Lower leg skin (tissue), 4 donors: ENCODE measurements at places on chromosomes 16 and 17.

GRCh38 chr17:27199948-27200347, 94.0 kb upstream of the WSB1 start:
- DNase-seq: no peak

DNA sequence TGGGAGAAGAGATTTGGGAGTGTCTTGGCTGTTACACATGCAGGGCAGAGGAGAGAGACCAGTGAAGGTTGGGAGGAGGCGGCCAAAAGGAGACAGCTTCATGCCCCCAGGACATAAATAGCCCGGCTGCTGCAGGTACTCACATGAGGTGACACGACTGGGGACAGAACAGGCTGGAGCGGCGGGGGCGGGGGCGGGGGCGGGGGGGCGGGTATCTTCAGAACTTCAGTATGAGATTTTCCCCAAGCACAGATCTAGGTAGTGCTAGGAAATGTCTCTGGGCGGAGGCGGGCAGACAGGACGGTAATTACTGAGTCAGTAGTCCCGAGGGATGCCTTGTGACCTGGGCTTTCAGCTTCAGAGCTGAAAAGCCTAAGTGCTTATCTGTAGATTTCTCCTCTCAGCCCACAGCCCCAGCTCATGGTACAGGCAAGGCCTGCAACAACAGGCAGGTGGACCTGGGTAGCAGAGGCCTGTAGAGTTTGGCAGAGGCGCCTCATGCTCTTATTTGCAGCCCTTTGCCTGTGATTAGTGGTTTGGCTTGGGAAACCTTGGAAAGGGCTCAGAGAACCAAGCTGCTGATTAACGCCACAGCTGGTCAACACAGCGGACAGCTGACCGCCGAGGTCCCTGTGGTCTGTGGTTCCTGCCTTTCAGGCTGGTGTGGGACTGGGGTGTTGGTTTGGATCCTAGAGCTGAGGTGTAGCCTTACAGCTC, 24.5 kb downstream of the UNK start:
- peak; percentile 95 for DNase-seq

- DNase-seq: peak; percentile 66
Measured at GRCh38 chr16:2720719-2721633, 952 bp upstream of the PRSS27 start.

GRCh38 chr17:59746849-59747445, 39.5 kb downstream of the VMP1 start:
- DNase-seq: no peak

GRCh38 chr17:57499648-57500049, 243.3 kb downstream of the MSI2 start:
- no peak for DNase-seq

GRCh38 chr16:48617711-48618148, 7.8 kb upstream of the N4BP1 start:
- DNase-seq: peak; percentile 83

- no peak for DNase-seq
Measured at GRCh38 chr17:81396722-81397313, 1.6 kb downstream of the BAHCC1 start.

GRCh38 chr16:979147-979546, 2.4 kb upstream of the SOX8 start:
- no peak for DNase-seq

- DNase-seq: no peak
Measured at GRCh38 chr17:67558740-67559380, 158.9 kb upstream of the NOL11 start.

- DNase-seq: no peak
Measured at GRCh38 chr17:57144567-57144966, 59.5 kb downstream of the AKAP1 start.

GRCh38 chr17:33778505-33779233, 476.4 kb upstream of the CCL2 start:
- no peak for DNase-seq

DNA sequence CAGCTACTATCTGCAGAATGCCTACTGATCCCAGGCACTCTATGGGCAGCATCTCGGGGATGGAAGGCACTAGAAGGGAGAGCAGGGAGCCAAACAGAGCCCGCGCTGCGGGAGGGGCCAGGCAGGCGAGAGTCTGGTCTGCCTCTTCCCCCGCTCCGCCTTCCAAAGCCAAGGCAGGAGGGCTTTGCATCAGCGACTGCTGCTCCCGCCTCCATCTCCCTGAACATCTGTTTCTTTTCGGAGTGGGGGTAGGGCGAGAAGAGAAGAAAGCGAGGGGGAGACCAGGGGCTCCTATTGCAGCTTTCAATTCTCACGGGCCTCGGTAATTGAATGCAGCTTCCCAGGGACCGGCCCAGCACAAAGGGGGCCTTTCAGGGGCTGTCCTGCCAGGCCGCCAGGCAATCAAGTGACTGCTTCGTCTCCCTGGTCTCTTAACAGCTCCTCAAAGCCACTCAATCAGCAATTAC, 31.4 kb upstream of the CDC42EP4 start:
- DNase-seq: no peak

GRCh38 chr17:75228305-75228704, 22.8 kb downstream of the NUP85 start:
- no peak for DNase-seq

- DNase-seq: no peak
Measured at GRCh38 chr16:12323007-12323758, 346.6 kb downstream of the SNX29 start.

GRCh38 chr17:12927541-12928425, 90.0 kb downstream of the ELAC2 start:
- DNase-seq: no peak

DNA sequence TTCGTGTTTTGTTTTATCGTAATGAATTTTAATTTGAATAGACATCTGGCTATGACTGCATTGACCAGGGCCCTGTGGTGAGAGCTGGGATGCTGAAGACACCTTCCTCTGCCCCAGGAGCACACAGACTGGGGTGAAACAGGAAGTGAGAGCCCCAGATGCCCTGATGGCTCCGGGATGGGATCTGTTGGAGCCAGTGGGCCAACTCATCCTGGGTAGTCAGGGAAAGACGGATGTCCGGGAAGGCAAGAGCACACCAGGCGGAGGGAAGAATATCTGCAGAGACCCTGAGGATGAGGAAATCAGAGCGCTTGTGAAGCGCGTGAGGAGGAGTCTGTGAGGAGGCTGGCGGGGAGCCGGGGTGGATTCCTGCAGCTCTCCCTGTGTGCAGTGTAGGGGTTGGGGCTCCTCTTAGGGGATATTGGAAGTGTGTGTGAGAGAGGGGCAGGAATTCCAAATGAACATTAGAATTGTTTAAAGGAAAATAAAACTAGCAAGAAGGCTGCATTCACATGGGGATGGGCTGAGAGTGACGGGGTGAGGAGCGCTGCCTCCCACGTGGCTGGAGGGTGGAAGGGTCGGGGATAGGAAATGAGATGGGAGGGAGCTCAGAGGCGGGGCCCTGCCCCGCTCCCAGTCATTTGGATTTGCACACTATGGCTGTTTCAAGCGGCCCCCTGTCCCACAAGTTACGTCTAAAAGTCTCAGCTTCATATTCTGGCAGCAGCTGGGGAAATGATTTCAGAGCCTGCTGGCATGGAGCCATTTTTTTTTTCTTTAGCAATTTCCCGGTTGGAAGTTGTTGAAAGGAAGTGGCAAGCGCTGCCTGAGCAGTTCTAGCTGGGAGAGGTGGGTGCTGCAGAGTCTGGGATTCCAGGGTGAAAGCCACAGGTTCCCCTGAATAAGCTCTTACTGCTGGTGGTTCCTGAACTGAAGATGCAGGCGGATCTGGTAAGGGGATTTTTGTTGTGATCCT, 71.2 kb upstream of the LGALS9 start:
- peak; percentile 39 for DNase-seq

GRCh38 chr16:77359065-77359502, 75.8 kb downstream of the ADAMTS18 start:
- no peak for DNase-seq

DNA sequence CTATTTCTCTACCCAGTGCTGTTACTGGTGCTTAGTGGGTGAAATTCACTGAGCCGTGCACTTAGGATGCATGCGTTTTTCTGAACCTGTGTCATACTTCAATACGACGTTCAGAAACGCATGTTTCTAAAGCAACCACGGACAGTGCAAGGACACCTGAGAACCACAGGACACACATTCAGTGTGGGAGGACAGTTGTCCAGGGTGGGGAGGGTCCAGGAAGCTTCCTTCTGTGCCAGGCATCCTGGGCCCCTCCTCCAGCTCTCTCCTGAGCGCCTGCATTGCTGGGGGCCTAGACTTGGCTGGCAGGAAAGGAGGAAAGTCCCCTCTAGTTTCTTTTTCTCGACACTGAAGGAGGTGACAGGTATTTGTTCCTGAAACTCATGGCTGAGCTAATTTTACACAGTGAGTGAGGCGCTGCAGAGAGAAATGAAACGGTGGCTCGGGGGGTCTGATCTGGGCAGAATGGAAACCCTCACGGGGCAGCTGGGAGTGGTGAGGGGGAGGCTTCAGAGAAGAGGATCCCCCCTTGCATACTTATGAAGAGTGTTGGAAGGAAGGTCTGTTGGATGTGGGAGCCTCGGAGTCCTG, 89.9 kb downstream of the IRF8 start:
- DNase-seq: peak; percentile 45

DNA sequence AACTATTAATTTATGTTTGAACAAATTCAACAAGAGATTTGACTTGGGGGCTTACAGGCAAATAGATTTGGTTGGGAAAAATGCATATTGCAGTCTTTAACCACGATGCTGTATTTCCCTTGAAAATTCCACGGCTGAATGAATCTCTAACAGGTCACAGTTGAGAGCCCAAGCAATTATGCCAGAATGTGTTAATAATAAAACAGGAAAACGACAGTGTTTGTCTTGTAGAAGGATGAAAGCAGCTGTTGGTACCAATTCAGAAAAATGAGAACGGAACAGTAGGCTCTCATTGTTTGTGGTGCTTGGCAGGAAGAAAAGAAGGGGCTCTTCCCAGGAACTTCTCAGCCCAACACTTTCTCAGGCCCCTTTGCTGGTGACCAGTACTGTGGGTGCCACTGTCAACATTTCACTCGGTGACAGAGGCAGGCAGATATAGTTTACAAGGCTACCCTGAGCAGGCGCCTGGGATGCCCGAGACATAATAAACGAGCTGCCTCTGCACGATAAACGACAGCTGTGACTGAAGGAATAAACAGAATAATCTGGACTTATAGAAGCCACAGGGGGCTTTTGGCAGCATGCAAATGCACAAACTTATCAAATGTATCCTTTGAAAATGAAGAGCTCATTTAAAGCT, 387.1 kb downstream of the HS3ST4 start:
- DNase-seq: no peak

GRCh38 chr17:43799047-43799446, 18.8 kb downstream of the CFAP97D1 start:
- DNase-seq: no peak

- no peak for DNase-seq
Measured at GRCh38 chr17:5942687-5943086, 127.5 kb upstream of the WSCD1 start.

GRCh38 chr17:4033751-4034251, 69.6 kb upstream of the ATP2A3 start:
- no peak for DNase-seq

DNA sequence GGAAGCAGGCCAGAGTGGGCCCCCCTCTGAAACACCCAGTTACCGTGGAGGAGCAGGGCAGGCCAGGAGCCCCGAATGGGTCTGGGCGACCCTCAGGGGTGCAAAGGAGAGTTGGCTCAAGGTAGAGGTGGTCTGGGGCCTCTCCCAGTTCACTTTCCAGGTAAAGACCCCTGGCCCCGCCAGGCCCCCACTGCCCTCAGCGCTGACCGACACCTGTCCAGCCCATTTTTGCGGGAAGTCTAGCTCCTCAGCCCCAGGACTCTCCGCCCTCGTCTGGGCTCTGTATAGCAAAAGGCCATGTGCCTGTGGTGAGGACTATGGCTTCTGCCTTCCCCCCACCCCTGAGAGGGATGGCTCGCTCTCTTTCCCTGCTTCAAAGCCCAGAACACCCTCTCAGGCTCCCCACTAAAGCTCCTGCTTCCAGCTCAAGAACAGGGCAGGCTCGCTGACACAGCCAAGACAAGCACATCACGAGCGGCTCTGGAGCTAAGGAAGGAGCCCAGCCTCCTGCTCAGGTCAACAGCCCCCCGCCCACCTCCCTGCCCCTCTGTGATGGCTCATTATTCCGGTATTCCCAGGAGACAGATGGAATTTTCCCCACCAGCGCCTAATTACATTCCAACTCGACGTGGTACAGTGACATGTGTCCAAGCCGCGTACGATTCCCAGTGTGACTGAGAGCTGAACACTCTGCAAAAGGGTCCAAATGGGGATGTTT, 59.4 kb downstream of the RTN4RL1 start:
- no peak for DNase-seq

- no peak for DNase-seq
Measured at GRCh38 chr16:59905606-59906005, 1171.5 kb upstream of the GOT2 start.

GRCh38 chr16:85466304-85466700, 146.8 kb upstream of the GSE1 start:
- DNase-seq: no peak

GRCh38 chr17:21082001-21082436, 39.2 kb upstream of the USP22 start:
- no peak for DNase-seq

DNA sequence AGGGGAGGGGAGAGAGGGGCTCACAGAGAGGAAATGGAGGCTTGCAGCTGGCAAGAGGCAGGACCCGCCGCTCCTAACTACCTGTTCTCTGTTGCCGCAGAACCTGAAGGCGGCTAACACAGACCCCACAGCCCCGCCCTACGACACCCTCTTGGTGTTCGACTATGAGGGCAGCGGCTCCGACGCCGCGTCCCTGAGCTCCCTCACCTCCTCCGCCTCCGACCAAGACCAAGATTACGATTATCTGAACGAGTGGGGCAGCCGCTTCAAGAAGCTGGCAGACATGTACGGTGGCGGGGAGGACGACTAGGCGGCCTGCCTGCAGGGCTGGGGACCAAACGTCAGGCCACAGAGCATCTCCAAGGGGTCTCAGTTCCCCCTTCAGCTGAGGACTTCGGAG, 39.0 kb upstream of the CDH1 start:
- DNase-seq: no peak

DNA sequence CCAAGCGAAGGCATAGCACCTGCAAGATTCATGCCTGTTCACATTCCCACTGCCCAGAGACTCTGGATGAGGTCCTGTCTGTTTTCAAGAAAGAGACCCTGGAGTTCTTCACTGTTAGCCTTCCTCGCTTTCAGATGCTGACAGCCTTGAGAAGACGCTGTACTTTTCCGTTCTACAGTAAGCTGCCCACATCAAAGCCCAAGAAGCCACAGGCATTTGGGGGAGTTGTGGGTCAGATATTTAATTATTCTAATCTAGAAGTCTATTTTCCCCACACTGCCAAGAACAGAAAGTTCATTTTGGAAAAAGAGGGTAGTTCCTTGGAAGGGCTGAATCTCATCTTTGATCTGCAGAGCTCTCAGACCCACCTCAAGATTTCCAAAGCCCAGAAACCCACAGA, 127.9 kb downstream of the AXIN2 start:
- no peak for DNase-seq
